Neural cell (in vitro differentiated cells): ENCODE measurements at places on chromosomes 4 and X. TPM values are rescaled to one million over a fixed set of nuclear protein-coding genes. Genes with fewer than 3 reads are reported as not detected.

FAM47A gene
- polyA plus RNA-seq, result not detected in 2 replicates

ATP10D gene
- polyA plus RNA-seq, result 4.5 and 6.1 TPM in 2 replicates

ADGRG2 gene
- polyA plus RNA-seq, result 0.05 and 0.22 TPM in 2 replicates

WAS gene
- 1.0 and 1.1 TPM in 2 replicates for polyA plus RNA-seq

IL1RAPL1 gene
- not detected in 2 replicates for polyA plus RNA-seq

RBM47 gene
- 1.7 and 2.4 TPM in 2 replicates for polyA plus RNA-seq

EFNB1 gene
- polyA plus RNA-seq, result 25.5 and 27.8 TPM in 2 replicates
